Naive thymus-derived CD8-positive, alpha-beta T cell (primary cell): ENCODE measurements at places on chromosomes 11 and 22. TPM values are rescaled to one million over a fixed set of nuclear protein-coding genes. Genes with fewer than 3 reads are reported as not detected.

DNA sequence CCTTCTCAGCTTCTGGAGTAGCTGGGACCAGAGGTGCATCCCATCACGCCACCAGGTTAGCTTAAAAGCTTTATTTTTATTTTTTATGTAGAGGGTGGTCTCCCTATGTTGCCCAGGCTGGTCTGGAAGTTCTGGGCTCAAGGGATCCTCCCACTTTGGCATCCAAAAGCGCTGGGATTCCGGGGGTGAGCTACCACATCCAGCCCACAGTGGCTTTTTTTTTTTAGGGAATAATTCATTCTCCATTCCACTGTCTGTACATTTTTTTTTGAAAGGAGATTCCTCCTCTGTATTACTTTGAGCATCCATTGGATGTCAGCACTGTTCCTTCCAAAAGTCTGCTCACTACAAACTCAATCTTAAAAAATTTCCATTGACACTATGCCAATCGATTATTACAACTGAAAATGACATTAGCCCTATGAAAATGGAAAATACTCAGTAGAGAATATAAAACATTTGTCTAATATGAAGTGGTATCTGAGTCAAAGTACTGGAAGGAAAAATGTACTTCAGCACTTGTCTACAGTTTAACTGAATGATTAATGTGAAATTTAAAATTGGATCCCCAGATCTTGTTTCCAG is 1.3 kb upstream of the LPXN start:
- H3K4me3 ChIP-seq = peak overlapping the region; percentile 99
- DNase-seq = no peak
- H3K27me3 ChIP-seq = no peaks in the 10 kb centered on the region
- H3K27ac ChIP-seq = peak overlapping the region; percentile 100
- H3K36me3 ChIP-seq = no peaks in the 10 kb centered on the region

DNA sequence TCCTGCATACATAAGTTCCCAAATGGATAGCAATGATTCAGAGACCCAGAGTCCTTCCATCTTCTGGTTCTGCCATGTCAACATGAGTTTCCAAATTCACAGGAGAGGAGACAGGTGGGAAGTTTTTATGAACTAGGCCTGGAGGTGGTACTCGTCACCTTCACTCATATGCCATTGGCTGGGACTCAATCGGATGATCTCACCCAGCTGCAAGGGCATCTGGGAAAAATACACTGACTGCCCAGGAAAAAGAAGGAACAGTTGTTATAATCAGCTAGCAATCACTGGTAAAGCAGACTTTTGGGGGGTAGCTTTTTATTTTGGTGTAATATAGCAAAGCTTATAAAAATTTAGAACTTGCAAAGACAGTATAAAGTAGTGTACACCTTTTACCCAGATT is 83.9 kb downstream of the OTOG start:
- no peaks in the 10 kb centered on the region for H3K36me3 ChIP-seq
- no peak overlapping the region for H3K4me3 ChIP-seq
- H3K4me1 ChIP-seq = no peaks in the 10 kb centered on the region
- no peak overlapping the region for H3K27ac ChIP-seq
- H3K27me3 ChIP-seq = peaks cover 26% of the 10 kb centered on the region

Gene ABTB2
- 0.69 TPM for total RNA-seq

DNA sequence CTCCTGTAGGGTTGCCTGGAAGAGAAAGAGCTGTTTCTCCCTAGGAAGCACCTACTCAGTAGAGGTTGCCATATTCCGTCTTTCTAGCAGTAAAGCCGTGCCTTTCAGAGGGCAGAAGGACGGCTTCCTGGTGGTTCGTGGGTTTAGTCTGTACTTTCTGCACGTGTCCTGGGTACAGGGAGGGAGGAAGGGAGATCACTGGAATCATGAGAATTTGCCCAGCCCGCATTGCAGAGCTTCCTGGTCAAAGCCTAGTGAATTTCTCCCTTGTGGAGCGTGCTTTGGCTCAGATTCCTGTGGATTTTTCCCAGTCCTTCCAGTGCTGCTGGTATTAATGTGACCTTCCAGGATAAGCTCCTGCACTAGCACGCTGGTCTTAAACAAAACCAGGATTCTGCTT is 44.9 kb downstream of the GRAMD1B start:
- H3K27ac ChIP-seq = no peak overlapping the region
- no peaks in the 10 kb centered on the region for H3K36me3 ChIP-seq
- no peak for DNase-seq
- peaks cover 2% of the 10 kb centered on the region for H3K27me3 ChIP-seq

DNA sequence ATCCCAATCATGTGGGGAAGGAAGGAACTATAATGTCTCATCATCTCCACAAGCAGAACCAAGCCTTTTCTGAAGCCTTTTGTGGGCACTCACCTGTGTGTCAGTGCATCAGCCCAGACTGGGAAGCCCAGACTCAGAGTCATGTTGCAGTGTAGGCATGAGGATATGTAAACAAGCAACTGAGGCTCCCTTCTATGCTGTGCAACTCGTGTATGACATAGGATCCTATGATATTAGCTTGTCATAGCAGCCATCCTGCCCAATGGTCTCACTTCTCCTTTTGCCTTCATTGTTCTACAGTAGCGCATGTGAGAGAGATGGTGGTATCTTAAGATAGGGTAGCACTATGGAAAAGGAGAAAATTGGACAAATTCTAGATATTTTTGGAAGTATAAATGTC is 103.4 kb upstream of the OLFML1 start:
- no peak overlapping the region for H3K27ac ChIP-seq
- peaks cover 28% of the 10 kb centered on the region for H3K27me3 ChIP-seq
- no peaks in the 10 kb centered on the region for H3K4me1 ChIP-seq
- H3K4me3 ChIP-seq = no peak overlapping the region
- no peak for DNase-seq
- H3K36me3 ChIP-seq = no peaks in the 10 kb centered on the region

Gene TEF
- 5.2 TPM for total RNA-seq

- H3K4me1 ChIP-seq = no peaks in the 10 kb centered on the region
- H3K36me3 ChIP-seq = no peaks in the 10 kb centered on the region
- no peak overlapping the region for H3K4me3 ChIP-seq
- no peaks in the 10 kb centered on the region for H3K27me3 ChIP-seq
Measured at GRCh38 chr11:81497202-81497804, 1236.4 kb downstream of the FAM181B start.

DNA sequence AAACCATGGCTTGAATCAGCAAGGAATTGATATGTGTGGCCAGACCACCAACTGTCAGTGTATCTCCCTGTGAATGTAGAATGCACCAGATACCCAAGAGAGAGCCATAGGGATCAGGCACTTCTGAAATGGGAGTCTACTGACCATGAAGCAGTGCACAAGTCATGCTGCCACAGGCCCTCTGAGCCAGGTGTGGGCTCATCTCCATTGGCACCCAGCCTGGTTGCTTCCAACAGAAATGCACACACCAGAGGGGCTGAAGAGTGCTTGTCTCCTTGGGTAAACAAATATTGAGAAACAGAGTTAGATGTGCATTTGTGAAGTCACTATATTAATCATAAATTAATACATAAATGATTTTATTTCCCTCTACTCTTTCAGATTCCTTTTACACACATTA is 28.4 kb upstream of the PANX1 start:
- H3K36me3 ChIP-seq = no peaks in the 10 kb centered on the region
- DNase-seq = no peak
- H3K27ac ChIP-seq = no peak overlapping the region
- no peaks in the 10 kb centered on the region for H3K4me1 ChIP-seq
- peaks cover 16% of the 10 kb centered on the region for H3K27me3 ChIP-seq

DNA sequence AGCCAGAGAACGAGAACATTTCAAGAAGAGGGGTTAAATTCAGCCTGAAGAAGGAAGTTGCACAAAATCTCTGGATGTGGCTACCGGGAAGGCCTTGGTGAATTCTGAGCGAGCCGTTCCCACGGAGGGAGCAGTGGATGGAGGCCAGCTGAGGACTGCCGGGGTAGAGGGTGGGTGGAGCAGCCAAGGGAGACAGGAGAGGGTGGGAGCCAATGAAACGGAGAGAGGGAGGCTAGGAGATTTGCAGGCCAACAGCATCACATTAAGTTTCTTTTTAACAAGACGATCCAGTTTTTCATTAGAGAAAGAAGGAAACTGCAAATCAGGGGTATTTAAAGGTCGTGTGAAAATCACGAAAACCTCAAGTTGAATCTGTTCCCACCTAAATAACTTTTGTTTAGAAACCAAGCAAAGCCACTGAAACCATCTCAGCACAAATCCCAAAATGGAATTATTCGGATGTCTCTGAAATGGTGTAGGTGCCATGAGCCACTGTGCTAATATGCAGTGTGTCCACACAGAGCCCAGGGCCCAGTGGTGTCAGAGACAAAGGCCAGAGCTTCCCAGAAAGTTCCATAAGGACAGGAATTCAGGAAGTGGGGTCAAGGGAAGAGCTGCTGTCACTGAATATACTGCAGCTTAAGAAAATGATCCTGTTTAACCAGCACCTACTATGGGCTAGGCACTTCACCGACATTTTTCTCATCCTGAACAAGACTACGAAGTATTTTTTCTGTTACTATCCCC is 59.7 kb upstream of the SLC35C1 start:
- no peak overlapping the region for H3K4me3 ChIP-seq
- H3K4me1 ChIP-seq = no peaks in the 10 kb centered on the region
- DNase-seq = no peak
- no peak overlapping the region for H3K27ac ChIP-seq
- H3K36me3 ChIP-seq = no peaks in the 10 kb centered on the region

Gene SULT4A1
- not detected for total RNA-seq

GRCh38 chr11:14417617-14418374 is 58.8 kb upstream of the RRAS2 start:
- H3K36me3 ChIP-seq = no peaks in the 10 kb centered on the region
- H3K27ac ChIP-seq = no peak overlapping the region
- H3K4me3 ChIP-seq = no peak overlapping the region
- DNase-seq = no peak
- H3K4me1 ChIP-seq = peaks cover 40% of the 10 kb centered on the region

Gene FGF4
- not detected for total RNA-seq

DNA sequence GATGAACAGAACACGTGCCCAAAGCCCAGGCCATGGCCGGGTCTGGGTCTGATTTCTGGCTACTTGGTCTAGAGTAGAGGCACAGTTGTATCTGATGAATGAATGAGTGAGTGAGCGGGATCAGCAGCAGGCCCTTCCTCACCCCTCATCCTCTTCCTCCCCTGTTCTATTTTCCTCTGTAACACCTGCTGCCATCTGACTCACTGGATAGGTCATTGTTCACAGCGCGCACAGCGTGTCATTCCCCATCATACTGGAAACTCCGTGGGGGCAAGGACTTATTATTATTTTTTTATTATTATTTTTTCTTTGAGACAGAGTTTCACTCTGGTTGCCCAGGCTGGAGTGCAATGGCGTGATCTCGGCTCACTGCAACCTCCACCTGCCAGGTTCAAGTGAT is 13.9 kb downstream of the NCF4 start:
- no peak overlapping the region for H3K4me3 ChIP-seq
- H3K36me3 ChIP-seq = no peaks in the 10 kb centered on the region
- no peak overlapping the region for H3K27ac ChIP-seq
- no peaks in the 10 kb centered on the region for H3K4me1 ChIP-seq
- peaks cover 16% of the 10 kb centered on the region for H3K27me3 ChIP-seq

Gene CNGA4
- total RNA-seq = 1.2 TPM

DNA sequence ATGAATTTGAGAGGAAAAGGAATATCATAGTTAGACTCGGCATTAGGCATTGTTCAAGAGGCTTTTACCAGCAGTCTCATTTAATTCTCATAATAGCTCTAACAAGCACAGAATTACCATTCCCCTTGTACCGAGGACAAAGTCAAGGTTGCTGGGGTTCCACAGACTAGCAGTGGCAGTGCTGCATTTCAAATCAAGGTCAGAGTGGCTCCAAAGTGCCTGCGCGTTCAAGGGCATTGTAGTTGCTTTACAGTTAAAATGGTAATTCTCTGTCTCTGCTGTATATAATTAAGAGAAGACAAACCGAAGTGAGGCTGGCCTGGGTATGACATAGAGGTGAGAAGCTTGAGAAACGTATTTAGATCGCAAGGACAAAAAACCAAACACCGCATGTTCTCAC is 40.4 kb upstream of the TP53AIP1 start:
- H3K27ac ChIP-seq = no peak overlapping the region
- no peak overlapping the region for H3K4me3 ChIP-seq
- DNase-seq = no peak
- no peaks in the 10 kb centered on the region for H3K27me3 ChIP-seq
- H3K4me1 ChIP-seq = no peaks in the 10 kb centered on the region
- peaks cover 21% of the 10 kb centered on the region for H3K36me3 ChIP-seq

Gene BMAL1
- total RNA-seq = 93.6 TPM

Gene ANKK1
- total RNA-seq = 4.6 TPM

GRCh38 chr11:113334183-113334582 is 19.8 kb downstream of the TTC12 start:
- H3K27ac ChIP-seq = no peak overlapping the region
- peaks cover 13% of the 10 kb centered on the region for H3K36me3 ChIP-seq
- DNase-seq = no peak

Gene GALR3
- not detected for total RNA-seq

- no peak overlapping the region for H3K4me3 ChIP-seq
- H3K36me3 ChIP-seq = no peaks in the 10 kb centered on the region
- H3K27ac ChIP-seq = no peak overlapping the region
- H3K4me1 ChIP-seq = peaks cover 2% of the 10 kb centered on the region
Measured at GRCh38 chr11:75796091-75796435, 18.9 kb upstream of the UVRAG start.

- H3K27ac ChIP-seq = no peak overlapping the region
- no peaks in the 10 kb centered on the region for H3K4me1 ChIP-seq
- peaks cover 23% of the 10 kb centered on the region for H3K27me3 ChIP-seq
- no peak for DNase-seq
Measured at GRCh38 chr11:113542420-113542819, 67.2 kb upstream of the DRD2 start.

DNA sequence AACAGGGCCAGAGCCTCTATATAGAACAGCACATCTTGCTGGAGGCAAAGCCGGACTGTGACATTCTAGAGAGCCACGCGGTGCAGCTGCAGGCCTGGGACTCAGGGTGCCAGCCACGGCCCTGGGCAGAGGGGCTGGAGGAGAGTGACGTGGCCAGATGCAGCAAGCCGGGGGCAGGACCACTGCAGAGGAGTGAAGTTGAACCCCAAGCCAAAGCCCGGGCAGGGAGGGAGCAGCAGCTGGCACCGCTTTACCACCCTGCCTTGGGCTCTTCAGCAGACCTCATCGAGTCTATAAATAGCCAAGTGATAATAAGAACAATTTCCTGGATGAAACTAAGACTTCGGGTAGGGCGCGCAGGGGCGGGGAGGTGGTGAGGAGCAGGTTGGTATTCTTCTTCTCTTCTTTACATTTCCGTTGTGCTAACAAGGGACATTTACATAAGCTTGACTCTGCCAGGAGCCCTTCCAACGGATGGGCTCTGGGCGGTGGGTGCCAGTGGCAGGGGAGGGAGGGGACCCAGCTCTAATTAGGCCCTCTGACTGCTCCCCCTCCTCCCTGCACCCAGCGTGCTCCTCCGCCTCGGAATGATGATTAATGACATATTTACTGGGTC is 110.2 kb downstream of the ST3GAL4 start:
- peak overlapping the region; percentile 57 for H3K4me3 ChIP-seq
- H3K36me3 ChIP-seq = no peaks in the 10 kb centered on the region
- no peaks in the 10 kb centered on the region for H3K27me3 ChIP-seq
- no peak for DNase-seq
- H3K27ac ChIP-seq = no peak overlapping the region
